ENCODE measurements at places on chromosomes 1 and 21.
A peak's percentile ranks its signal among the peaks of the same experiment; 100 is the strongest.

DNA sequence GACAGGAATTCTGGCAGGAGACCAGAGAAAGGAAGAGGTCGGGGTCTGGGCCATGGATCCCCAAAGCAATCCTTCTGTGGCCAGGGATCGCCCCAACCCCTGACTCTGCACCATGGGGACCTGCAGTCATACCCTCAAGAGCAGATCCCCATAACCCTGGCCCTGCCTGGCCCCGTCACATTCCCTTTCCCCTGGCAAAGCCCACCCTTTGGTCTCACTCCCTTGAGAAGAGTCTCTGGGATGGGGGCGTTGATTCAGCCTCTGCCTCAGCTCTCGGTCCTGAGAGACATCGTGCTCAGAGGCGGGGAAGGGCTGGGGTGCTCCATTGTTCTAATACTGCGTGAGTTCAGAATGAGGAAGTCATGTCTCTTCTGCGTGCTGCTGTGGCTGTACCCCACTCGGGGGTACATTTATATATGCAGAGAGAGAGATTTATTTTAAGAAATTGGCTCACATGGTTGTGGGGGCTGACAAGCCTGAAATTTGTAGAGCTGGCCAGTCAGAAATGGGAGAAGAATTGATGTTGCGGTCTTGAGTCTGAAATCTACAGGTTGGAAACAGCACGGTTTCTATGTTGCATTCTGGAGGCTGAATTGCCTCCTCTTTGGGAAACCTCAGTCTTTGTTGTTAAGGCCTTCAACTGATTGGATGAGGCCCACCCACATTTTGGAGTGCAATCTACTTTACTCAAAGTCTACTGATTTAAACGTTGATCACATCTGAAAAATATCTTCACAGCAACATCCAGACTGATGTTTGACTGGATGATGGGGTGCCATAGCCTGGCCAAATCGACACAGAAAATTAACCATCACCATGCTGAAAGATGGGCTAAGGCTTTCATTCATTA lies 4.2 kb upstream of the PADI2 start:
- DNase-seq = no peak

DNA sequence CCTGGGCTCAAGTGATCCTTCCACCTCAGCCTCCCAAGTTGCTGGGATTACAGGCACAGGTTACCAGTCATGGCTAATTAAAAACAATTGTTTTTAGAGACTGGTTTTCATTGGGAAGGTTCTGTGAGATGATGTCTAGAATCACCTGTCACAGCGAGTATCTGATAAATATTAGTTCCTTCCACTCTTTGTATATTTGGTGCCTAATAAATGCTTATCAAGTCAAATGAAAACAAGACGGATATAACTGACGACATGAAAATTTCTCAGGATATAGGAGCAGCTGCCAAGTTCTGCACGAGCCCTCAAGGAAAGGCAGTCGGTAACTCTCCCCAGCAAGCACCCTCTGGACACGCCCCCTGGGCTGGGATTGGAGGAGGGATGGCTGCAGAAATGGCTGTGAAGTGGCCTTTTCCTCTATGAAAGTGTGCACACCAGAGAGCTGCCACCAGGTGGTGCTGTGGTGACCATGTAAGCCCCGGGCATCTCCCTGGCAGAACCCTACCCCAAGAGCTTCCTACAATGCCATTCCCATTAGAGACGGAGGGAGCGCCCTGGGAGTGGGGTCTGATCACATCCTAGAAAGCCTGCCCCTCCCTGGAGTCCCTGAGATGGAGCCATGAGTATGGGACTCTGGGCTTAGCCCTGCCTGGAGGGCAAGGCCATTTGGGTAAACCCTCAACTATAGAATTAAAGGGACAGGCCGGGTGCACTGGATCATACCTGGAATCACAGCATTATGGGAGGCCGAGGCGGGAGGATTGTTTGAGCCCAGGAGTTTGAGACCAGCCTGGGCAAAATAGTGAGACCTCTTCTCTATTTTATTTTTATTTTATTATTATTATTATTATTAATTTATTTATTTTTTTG lies 50.9 kb downstream of the HTR6 start:
- DNase-seq = peak; percentile 75

DNA sequence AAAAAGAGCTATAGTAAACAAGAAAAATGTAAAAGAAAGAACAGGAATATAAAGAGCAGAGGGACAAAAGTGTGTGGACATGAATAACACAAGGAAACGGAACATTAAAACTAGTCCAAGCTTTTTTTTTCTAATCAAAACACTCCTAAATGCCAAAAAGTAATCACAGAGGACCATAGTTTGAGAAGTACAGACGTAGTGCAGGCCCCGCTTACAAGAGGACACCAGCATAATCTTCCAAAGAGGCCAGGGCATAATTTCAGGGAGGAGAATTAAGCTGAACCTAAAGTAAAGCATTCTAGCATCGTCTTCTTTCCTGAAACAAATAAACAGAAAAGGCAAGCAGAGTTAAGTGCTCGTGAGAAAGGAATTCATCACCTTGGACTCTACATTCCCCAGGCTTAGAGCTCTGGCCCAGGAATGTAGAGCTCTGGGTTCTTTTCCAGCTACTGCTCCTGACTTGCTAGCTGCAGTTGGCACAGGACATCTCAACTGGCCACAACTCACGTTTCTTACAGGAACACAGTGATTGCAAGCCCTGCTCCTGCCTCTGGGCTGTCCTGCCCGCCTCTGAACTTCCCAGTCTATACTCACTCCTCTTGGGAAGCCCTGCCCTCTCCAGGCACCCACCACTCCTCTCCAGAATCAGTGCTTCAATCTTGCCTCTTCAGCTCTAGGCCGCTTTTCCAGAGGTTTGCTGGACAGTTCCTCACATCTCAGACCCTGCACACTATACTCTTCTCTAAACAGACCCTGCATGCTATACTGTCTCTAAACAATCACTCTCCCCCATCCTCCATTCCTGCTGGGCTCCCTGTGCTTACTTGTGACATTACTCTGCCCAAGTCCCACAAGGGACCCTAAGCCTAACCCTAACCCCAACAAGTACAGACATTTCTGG lies 9.8 kb downstream of the RGS8 start:
- DNase-seq = no peak

DNA sequence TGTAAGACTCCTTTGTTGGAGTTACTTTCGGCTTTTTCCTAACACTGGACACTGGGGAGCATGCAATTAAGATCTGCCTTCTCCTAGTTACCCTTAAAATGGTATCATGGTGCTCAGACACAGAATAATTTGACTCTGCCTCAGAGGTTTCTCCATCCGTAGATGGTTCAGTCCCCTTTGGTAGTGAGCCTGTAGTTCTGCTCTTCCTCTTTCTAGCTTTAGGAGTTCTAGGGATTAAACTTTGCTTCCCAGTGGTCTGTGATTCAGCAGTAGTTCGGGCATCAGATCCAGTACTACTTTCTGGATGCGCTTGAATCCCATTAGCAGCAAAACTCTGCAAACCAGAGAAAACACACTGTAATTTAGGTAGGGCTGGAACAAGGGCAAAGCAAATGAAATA lies 1.5 kb downstream of the DNTTIP2 start:
- no peak for DNase-seq

- DNase-seq = no peak
Measured at GRCh38 chr1:222926566-222926965, 111.7 kb downstream of the DISP1 start.

GRCh38 chr1:35902671-35903070 lies 19.7 kb downstream of the AGO1 start:
- DNase-seq = no peak
